ENCODE measurements at places on chromosomes 4 and X.

GRCh38 chr4:48334900-48335384 is 6.4 kb upstream of the SLAIN2 start:
- DNase-seq: no peak

- DNase-seq: no peak
Observed at GRCh38 chr4:123327346-123327745, 69.2 kb upstream of the SPRY1 start.

DNA sequence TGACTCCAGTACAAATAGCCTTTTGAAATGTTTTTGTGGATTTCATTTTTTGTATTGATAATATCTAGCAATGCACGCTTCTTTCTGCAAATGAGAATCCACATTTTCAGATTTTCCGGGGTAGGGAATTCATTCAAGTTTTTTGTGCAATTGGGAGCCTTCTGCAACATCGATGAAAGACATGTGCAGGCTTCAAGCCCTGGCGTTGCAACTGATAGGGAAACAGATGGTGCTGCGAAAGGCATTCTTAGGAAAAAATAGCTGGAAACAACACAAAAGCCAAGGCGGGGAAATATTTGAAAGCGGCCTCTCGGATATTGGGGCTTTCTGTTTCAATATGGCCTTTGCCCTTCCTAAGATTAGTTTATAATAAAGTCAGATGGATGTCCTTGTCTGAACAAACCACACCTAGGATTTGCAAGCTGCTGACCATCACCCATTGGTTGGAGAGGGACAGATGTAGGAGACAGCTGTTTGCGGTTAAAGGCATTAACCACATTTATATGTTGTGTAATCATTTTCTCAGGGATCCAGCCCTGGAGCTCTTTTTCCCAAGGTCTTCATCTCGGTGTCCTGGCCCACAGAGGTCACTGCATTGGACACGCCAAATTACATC is 136.5 kb downstream of the PRKX start:
- no peak for DNase-seq

DNA sequence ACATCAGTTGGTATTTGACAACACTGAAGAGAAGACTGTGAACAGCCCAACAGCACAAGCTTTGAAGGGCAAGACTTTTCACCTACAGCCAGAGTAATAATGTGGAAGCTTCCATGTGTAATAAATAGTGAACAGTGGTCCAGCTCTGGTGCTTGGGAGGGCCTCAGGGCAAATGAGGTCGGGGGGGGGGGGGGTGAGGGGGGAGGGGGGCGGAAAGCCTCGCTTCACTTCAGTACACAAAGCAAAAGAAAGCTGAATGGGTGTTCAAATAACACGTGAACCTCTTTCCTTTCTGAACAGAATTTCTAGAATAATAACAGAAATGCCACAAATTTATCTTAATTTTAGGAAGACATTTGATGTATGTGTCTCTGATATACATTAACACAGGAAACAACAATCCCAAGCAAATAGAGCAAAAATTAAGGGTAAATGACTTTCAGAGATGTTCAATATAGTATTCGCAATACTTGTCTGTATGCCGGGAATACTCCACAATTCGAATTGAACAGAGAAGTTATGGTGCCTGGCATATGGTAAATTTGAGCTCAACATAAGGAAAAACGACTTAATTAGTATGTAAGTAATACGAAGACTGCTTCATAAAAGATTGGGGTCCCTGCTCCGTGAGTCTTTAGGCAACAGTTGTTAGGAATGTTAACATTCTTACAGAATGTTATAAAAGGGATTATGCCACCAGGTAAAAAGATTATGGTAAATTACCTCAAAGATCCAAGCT is 92.6 kb downstream of the FRYL start:
- no peak for DNase-seq

DNA sequence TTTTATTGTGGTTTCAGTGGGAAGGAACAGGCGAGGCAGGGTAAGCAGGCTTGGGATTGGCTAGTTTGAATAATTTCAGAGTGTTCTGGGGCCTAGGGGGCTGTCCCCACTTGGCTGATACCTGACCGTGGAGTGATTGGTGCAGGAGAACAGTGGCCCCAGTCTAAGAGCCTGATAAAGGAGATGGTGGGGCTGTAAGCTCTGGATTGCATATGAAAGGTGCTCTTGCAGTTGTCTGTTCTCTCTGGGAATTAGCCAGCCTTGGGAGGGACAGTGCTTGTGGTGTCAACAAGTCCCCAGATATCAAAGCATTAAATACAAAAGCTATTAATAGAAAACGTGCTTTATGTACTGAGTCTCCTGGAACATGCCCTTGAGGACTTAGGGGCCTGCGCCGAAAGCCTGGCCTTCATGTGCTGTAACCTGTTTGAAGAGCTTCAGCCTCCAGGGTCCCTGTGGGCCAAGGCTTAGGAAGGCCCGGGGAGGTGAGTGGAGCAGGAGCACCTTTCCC is 30.4 kb upstream of the CLTRN start:
- DNase-seq: no peak

DNA sequence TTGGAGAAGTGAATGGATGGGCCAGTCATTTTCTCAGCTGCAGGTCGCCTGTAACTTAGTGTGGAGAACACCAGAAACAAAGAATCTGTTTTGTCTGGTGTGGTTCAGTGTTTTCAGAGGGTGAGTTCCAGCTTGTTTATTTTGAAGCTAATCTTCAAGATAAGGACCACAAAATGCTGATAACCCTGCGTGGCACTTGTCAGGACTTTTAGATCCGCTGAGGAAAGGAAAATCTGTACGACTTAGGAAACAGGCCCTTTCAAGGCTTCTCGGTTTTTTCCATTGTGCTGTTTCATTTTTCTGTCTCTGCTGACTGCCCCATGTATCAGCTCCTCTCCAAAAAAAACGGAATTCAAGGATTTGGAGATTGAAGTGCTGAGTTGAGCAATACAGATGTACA is 8.7 kb upstream of the ANAPC4 start:
- no peak for DNase-seq

Measured in CD4-positive, alpha-beta T cell treated with Interleukin-4 for 4 hours (primary cell).